Fibroblast of villous mesenchyme (primary cell): ENCODE measurements at places on chromosomes 13 and 19. TPM values are rescaled to one million over a fixed set of nuclear protein-coding genes. Genes with fewer than 3 reads are reported as not detected.
A peak's percentile ranks its signal among the peaks of the same experiment; 100 is the strongest.

GRCh38 chr13:76641056-76641455 is 245.1 kb downstream of the KCTD12 start:
- DNase-seq: peak; percentile 40

- DNase-seq: no peak
Measured at GRCh38 chr19:13010038-13010991, 15.0 kb downstream of the NFIX start.

DNA sequence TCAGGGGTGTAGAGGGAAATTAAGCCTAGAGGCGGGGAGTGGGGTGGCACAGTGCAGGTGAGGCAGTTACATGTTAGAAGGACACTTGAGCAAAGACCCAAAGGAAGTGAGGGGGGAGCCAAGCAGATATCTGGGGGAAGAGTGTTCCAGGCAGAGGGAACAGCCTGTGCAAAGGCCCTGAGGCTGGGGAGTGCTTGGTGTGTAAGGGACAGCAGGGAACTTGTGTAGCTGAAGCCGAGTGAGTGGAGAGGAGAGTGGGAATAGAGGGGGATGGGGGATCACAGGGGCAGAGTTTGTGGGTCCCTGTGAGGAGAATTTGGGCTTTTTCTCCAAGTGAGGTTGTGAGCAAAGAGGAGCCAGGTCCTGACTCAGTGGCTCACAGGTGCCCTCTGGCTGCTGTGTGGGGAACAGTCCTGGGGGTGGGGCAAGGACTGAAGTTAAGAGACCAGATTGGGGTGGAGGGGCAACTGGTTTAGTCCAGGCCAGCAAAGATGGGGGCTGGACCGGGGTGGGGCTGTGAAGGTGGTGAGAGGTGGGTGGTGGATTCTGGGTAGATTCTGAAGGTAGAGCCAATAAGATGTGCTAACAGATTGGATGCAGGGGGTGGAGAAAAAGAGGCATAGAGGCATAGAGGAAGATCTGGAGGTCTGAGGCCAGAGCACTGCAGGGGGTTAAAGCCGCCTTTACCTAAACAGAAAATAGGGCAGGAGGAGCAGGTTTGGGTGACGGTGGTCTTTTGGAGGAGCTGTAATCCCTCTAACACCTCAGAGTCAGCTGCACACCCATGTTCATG is 75.3 kb downstream of the CACNA1A start:
- peak; percentile 36 for DNase-seq

Gene SPTBN4
- 0.32 and 1.3 TPM in 2 replicates for total RNA-seq

Gene ZNF573
- total RNA-seq: 4.8 and 6.0 TPM in 2 replicates

DNA sequence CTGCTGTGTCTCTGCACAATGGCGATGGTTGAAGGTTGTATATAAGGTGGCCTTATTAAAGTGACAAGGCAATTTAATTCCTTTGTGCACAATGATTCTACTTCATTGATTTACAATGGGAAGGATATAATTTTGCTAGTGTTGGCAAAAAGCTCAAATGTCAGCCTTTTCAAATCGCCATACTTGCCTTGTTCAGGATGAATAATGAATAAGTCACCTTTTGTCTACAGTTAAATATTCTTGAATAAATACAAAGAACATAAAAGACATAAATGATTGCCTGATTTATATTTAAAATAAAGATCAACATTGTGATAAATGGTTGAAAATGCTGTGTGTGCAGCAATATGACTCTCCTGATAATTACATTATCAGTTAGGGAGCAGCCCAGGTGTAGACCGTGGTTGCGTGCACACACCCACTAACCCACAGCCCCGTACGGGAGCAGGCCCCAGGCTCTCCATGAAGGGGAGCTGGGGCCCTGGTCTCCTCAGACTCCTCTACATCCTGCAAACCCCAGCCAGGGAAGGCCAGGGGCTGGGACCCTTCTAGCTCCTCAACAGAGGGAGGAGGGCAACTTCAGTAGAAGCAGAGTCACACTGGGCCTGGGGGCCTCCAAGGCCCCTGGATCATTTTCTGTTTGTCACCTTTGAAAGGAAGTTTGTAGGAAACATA is 64.9 kb downstream of the TEX29 start:
- DNase-seq: no peak

- DNase-seq: peak; percentile 65
Measured at GRCh38 chr19:53076984-53077383, 26.2 kb downstream of the ZNF160 start.

Gene RPS15
- total RNA-seq: 346 and 444 TPM in 2 replicates

Gene LHB
- 0.32 TPM in 1 of 2 replicates, not detected in the other for total RNA-seq
